Fibroblast of skin of abdomen (primary cell): ENCODE measurements at places on chromosomes 5 and 9.

- no peak for DNase-seq
Observed at GRCh38 chr5:124648902-124649467, 97.5 kb downstream of the ZNF608 start.

- DNase-seq: no peak
Observed at GRCh38 chr9:20208961-20209371, 413.3 kb downstream of the MLLT3 start.

DNA sequence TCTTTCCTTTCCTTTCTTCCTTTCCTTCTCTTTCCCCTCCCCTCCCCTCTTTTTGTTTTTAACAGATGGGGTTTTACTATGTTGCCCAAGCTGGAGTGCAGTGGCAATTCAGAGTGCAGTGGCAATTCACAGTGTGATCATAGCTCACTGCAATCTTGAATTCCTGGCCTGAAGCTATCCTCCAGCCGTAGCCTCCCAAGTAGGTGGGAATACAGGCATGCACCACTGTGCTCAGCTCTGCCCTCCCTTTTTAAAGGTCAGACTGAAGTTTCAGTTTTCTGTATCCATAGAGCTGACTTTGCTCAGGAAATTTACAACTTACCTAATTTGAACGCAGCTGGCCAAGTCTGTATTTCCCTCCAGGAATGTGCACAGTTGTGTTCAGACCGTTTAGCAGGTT, 696 bp downstream of the CCL28 start:
- DNase-seq: no peak

DNA sequence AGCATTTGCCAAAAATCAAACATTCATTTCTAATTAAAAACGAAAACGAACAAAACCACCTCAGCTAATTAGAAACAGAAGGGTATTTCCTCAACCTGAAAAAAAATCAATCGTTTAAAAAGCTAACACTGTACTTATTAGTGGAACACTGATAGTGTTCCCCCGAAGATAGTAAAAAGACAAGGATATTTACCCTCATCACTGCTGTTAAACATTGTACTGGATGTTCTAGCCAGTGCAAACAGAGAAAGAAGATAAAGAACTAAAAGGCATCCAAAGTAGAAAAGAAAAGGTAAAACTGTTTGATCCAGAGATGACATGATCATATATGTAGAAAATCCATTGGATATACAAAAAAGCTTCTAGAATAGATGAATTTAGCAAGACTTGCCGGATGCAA, 508.3 kb downstream of the DMRTA1 start:
- DNase-seq: no peak

GRCh38 chr5:79464695-79465332, 49.1 kb downstream of the HOMER1 start:
- DNase-seq: peak; percentile 28

DNA sequence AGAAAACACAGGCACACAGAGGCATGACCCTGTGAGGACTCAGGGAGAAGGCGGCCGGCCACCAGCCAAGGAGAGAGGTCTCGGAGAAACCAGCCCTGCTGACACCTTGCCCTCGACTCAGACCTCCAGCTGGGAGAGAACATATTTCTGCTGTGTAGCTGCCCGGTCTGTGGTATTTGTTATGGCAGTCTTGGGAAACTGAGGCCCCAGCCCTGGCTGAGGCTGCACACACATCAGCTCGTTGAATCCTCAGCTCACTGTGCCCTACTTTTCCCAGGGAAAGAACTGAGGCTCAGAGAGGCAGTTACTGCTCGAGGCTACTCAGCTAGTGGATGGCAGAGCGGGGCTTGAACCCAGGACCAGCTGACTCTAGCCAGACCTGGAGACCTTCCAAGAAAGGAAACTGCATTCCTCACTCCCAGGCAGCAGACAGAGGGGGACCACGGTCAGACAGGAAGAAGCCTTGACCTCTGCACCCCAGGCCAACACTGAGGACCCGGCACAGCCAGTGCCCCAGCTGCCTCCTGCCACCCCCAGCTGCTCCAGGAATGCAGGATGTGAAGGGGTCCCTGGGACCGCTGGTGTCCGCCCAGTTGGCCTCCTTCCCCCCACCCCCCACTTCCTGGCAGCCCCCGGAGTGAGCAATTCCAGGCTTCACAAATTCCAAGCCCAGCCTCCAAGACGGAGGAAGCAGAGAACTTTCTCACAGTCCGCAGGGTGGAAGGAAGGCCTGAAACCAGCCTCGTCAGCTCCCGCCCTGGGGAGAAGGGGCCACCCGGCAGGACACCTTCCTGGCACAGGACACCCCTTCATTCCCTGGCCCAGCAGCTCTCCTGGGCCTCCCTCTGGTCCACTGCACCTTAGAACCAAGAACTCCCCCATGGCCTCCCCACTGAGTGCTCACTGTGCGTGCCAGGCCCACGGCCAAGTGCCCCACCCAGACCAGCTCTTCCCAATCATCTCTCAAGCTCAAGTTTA, 69.9 kb downstream of the LRSAM1 start:
- DNase-seq: peak; percentile 93

GRCh38 chr9:114799925-114800324, 5.9 kb downstream of the TNFSF15 start:
- DNase-seq: no peak

- DNase-seq: no peak
Observed at GRCh38 chr5:143428738-143429420, 25.4 kb upstream of the NR3C1 start.

DNA sequence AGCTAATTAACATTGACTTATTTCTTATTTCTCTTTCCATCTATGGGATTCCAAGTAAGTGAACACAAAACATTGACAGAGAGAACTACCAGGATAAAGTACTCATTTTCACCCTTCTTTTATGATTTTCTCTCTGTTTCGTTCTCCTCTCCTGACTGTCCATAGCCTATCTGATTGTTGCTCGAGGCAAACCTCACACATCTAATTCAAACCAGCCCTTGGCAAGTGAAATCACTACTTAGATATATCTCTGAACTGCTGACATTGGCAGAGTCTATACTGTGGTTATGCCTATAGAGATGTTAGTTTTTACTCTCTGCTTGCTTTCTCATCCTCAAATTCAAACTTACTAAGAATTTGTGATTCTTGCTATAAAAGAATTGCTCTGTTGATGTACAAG, 248.8 kb downstream of the ISL1 start:
- DNase-seq: no peak
